ENCODE measurements at places on chromosomes 4 and X.
A peak's percentile ranks its signal among the peaks of the same experiment; 100 is the strongest.

DNA sequence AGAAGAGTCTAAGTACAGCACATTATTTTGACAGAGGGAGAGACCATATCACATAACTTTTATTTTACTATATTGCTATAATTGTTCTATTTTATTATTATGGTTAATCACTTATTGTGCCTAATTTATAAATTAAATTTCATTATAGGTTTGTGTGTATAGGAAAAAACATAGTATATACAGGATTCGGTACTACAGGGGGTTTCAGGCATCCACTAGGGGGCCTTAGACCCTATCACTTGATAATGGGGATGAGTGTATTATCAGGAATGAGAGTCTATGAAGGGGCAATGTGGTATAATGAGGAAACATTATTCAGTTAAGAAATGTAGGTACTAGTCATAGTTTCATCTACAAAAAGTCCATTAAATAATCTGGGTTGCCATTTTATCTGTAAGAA is 833.1 kb downstream of the C4orf33 start:
- DNase-seq = no peak

DNA sequence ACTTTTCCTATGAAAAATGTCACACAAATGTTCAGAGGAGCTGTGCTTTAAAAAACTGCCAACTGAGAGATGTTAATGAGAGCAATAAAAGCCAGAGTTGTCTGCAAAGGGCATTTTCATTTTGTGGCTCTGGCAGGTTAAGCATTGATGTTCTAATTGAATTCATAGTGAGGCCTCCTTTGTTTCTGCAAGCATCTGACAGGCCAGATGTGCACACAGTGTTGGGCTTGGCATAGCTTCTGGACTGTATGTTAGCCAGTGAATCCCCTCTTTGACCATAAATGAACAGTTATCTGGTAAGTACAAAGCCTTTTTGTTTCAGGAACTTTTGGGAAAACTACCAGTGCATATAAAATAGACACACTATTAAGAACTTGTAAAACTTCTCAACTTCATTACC is 81.9 kb downstream of the JADE3 start:
- no peak for DNase-seq

- no peak for DNase-seq
Measured at GRCh38 chrX:132169554-132169953, 41.7 kb upstream of the FRMD7 start.

- DNase-seq = no peak
Measured at GRCh38 chrX:9907645-9908387, 59.3 kb upstream of the CLDN34 start.

GRCh38 chrX:82742351-82742750 is 765.7 kb upstream of the POU3F4 start:
- DNase-seq = no peak

GRCh38 chr4:43244688-43245382 is 352.3 kb downstream of the GRXCR1 start:
- no peak for DNase-seq

DNA sequence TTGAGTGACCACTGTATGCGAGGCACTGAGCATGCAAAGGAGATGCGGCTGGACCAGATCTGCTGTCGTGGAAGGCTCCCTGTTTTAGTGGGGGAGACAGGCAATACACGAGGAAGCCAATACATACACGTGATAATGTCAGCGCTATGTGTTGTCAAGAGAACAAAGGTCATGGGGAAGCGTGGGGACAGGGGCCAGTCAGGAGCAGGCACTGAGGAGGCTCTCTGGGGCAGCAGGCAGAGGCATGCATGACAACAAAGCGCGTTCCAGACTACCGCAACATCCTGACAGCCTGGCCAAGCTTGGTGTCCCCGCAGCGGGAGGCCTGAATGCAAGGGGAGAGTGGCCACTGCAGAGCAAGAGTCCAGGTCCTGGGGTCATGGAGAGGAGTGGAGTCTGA is 61.9 kb downstream of the DCTD start:
- DNase-seq = no peak

- no peak for DNase-seq
Measured at GRCh38 chr4:181728305-181728966, 514.8 kb upstream of the TENM3 start.

DNA sequence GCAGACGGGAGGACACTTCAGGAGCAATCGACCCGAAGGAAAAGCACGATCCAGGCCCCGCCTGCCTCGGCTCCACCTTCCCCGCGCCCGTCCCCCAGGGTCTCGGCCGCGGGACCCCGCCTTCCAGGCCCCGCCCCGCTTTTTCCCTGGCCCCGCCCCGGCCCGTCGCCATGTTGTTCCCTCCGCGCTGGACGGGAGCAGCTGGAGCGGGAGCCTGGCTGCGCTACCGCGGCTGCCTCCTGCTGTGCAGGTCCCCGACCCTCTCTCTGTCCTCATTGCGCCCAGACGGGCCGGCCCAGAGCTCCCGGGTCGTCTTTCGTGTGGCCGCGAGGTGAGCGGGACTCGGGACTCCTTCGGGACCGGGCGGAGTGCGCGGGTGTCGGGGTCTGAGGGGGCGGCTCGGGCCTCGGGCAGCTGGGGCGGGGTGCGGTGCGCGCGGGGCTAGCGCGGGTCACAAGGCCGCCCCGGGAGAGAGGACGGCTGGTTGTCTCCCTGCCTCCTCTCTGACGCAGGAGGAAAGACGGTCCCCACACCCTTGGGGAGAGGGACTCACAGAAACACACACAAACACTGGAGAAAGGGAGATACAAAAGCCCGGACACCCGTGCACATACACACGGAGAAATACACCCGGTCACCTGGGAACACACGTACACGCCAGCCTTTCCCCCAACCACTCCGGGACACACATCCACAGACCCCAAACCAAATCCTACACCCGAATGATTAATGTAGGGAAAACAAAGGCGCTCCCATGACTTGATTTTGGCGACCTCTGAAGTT is at the start of gene RAB9A:
Gene RAB9A, plus strand, starts transcription at position 171 of the 783 bp plus-strand sequence. CDS start 19,619 bp downstream, outside the sequence.
- peak; percentile 78 for DNase-seq

GRCh38 chr4:186642998-186643397 is 80.7 kb downstream of the FAT1 start:
- no peak for DNase-seq

DNA sequence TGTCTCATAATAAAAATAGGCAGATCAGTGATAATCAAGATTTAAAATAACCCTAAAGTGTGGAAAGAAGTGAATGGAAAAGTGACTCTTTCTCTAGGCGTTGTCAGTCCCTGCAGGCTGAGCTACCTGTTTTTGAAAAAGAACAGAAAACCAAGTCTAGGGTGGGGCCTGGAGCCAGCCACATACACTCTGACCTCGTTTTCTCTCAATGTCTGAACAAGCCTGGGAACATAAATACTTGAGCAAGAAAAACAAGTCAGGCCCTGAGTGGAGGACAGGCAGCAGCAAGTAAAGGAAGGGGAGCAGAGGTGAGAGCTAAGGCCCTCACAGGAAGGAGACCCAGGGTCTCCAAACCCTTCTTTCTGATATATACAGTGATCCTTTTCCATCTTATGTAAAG is 91.7 kb upstream of the HPF1 start:
- DNase-seq = no peak

DNA sequence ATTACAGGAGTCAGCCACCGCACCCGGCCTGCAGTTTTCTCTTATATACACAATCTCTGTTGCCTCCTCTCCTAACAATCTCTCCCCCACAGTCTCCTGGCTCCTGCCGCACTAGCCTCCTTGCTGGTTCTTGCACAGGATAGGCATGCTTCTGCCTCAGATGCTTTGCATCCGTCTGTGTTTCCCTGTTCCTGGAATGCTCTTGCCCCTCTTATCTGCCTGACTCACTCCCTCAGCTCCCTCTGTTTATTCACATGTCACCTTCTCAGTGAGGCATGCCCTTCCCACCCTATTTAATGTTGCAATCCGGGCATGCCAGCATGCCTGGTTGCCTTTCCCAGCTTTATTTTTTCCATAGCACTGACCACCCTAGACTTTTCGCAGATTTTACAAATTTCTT is 161.9 kb downstream of the PHF8 start:
- DNase-seq = no peak

DNA sequence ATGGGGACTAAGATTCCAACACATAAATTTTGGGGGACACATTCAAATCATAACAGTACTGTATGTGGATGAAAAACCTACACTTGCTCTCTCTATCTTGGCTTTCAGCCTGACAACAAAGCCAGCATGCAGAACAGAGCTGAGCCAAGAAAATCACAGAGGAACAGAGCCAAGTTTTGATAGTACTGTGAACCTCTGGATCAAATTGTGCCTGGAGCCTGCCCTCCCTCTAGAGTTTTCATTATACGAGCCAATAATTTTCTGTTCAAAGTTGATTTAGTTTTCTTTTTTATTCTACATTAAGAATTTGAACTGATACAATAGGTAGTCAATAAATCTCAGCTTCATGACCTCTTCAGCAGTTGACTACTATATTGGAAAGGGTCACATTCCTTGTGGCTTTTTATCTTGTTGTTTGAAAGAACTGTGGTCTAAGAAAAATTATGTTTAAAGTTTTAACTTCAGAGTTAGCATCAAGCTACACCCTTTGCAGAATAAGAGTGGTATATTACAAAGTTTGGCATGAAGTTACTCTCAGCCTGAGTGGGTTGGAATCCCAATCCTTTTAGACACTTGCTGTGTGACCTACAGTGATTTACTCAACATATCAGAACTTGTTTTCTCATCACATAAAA is 31.1 kb downstream of the GRID2 start:
- no peak for DNase-seq

DNA sequence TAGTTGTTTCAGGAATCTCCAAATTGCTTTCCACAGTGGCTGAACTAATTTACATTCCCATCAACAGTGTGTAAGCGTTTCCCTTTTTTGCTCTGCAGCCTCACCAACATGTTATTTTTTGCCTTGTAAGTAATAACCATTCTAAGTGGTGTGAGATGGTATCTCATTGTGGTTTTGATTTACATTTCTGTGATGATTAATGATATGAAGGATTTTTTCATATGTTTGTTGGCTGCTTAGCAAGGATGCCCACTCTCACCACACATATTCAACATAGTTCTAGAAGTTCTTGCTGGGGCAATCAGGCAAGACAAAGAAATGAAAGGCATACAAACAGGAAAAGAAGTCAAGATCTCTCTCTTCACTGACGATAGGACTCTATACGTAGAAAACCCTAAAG is 472.4 kb downstream of the ZNF674 start:
- no peak for DNase-seq

- DNase-seq = no peak
Measured at GRCh38 chr4:41181037-41181436, 33.3 kb downstream of the APBB2 start.

GRCh38 chr4:151600432-151600831 is 160.4 kb downstream of the GATB start:
- DNase-seq = no peak

DNA sequence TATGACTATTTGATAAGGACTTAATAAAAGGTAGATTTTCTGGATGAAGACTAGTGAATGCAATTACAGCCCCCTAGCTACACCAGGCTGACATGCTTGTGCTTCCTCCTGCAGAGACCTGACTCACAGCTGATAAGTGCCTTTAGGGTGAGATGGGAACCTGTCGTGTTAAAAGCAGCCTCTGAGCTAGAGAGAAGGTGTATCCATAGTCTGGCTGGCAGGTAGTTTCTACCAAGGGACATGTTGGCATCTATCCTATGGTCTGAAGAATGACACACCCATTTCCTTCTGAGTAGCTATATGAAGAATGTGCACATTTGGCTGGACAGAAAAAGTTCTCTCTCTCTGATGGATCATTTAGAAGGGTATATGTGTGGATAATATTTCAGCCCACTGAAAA is 64.1 kb downstream of the PARM1 start:
- no peak for DNase-seq

DNA sequence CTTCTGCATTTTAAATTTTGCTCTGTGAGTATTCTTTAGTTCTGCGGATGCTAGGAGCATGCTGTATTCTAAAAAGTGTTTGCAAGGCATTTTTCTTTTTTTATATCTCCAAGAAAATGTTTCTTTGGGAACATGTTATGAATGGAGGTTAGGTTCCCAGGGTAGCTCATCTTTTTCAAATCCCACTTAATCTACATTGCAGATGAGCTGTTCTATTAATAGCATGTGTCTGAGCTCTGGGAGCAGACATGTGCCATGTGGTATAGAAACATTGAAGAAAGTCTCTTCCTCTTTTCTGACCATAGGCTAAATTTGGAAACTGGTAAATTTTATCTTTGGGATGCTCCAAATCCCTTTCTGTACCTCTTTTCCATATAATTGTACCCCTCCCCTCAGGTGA is 23.2 kb downstream of the DIAPH2 start:
- no peak for DNase-seq

DNA sequence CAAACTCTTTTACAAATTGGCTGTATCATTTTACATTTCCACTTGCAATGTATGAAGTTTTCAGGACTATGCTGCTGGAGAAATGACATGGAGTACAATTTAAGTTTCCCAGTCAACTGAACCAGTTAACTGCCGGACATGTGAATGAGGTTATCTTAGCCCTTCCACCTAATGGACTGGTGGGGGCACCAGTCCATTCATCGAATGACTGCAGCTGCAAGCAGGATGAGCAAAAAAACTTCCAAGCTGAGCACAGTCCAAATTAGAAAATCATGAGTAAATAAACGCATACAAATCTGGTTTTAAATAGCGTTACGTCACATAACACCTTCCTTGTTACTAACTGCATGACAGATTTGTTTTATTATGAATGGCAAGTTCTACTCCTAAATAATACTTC is 1131.5 kb downstream of the PCDH18 start:
- no peak for DNase-seq

DNA sequence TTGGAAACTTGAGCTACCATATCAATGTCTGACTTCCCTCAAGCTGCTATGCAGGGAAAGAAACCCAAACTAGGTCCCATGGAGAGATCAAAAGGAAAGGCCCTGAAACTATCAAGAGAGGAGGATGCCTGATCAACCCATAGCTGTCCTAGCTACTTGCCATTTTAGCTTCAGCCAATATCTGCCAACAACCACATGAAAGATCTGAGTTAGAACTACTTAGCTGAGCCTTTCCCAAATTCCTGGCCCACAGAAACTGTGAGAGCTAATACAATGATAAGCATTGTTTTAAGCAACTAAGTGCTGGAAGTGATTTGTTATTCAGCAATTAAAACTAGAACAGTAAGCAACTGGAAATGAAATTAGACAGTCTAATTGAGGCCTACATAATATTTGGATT is 6.3 kb upstream of the ARHGEF38 start:
- DNase-seq = no peak

GRCh38 chr4:7843831-7844593 is 95.6 kb downstream of the AFAP1 start:
- peak; percentile 71 for DNase-seq

DNA sequence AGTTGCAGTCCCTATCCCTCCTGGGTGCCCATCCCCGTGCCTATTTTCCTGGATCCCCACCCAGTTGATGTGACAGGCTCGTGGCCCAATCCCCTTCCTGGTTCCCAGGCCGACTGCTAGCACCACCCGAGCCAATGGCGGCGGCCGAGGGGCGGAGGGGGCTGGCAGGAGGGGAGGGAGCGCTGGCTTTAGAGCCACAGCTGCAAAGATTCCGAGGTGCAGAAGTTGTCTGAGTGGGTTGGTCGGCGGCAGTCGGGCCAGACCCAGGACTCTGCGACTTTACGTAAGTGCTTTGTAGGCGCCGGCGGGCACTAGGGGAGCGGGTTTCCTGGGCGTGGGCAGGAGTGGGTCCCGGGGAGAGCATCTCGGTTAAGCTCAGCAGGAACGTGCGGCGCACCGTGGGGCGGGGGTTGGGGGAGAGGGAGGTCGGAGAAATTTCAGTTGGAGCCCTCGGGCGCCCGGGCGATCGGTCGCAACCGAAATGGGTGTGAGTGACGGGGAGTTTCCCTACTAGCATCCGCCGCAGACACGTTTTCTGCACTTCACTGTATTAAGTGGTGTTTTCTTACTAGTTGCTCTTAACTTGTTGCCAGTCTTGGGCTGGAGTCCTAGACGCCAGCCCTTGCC is at the start of gene PLS3:
Gene PLS3, plus strand, starts transcription at position 197 of the 627 bp plus-strand sequence. CDS start 49,077 bp downstream, outside the sequence.
- DNase-seq = no peak

- DNase-seq = no peak
Measured at GRCh38 chr4:184748251-184748652, 14.4 kb upstream of the CENPU start.

All from stimulated activated CD4-positive, alpha-beta T cell treated with anti-CD3 and anti-CD28 coated beads, Interleukin-1b, Interleukin-23, amount 100 ng/mL, for 24 hours (primary cell).